Kidney capillary endothelial cell (primary cell): ENCODE measurements at places on chromosomes 5 and 9.

GRCh38 chr9:72460342-72461312 lies 60.8 kb upstream of the TMC1 start:
- no peak for DNase-seq

- DNase-seq: no peak
These were observed 49.9 kb downstream of the P4HA2 start for GRCh38 chr5:132177691-132178149.

GRCh38 chr9:88736136-88736637 lies 201.2 kb downstream of the NXNL2 start:
- DNase-seq: no peak

DNA sequence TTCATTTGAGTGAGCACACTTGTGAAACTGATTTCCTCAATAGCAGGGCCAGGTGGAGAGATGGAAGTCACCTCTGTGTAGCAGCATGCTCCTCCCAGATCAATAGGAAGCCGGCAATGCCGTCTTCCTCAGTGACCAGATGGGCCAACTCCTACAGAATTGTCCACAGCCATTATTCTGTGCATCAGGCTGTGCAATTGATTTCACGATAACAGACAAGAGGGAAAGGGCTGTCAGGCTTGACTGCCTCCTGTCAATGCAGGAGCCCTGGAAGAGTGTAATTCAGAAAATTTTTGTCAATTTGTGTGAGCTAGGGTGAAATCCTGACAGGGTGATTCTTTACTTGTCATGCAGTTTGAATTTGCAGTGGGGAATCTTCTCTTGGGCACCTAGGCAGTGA lies 838.4 kb upstream of the NUDT12 start:
- no peak for DNase-seq

GRCh38 chr9:124098141-124098905 lies 86.8 kb downstream of the LHX2 start:
- no peak for DNase-seq

DNA sequence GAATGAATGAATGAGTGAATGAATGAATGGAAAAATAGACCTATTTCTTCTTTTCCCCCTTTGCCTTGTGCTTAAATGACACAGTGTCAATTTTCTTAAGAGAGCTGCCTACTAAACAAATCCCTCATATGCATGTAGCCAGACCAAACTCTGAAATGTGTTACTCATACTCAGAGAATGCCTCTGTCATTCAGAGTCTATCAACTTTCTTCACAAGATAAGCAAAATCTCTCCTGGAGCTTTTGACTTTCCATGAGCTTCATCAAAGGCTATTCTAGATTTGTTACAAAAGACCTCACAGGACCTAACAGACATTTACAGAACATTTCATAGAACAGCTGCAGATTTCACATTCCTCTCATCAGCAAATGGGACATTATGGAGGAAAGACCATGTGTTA lies 275.7 kb upstream of the MSX2 start:
- DNase-seq: no peak

GRCh38 chr9:91100878-91101450 lies 260.8 kb downstream of the AUH start:
- DNase-seq: no peak

GRCh38 chr5:84058561-84058960 lies 326.1 kb downstream of the EDIL3 start:
- no peak for DNase-seq

DNA sequence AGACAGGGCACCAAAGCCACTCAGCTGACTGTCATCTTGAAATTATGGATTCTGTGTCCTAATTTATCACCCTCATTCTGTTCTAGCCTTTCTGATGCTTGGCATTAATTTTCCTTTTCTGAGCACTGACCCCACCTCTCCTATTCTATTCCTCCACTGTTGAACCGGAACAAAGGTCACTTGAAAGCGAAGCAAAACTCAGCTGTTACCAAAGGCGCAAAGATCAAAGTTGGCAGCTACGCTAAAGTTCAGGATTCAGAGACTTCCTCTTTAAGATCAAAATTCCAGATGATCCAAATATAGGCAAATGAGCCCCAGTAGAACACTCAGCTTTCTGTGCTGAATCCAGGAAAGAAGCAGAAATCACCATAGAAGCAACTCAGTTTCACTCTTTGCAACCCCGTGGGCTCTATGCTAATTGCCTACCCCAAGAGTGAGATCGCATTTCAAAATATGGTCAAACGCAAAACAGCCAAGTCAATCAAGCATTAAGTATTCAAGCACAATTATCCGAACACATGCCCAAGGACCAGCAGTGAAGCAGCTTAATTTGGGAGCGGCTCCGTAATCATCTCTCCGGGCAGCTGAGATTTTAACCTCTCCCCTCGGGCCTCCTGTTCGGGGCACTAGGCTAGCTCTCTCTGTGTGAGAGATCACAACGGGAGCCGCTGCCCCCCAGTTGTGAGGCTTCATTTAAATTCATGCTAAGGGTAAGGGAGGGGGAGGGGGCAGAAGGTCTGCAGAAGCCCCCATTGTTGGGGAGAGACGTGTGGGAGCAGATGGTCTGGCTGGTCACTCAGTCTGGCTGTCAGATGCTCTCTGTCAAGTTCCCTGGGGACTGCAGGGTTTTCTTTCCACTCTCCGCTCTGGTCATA lies 288.6 kb downstream of the ELAVL2 start:
- DNase-seq: no peak

- DNase-seq: peak; percentile 100
These were observed 16.6 kb downstream of the SH3PXD2B start for GRCh38 chr5:172437445-172438318.

GRCh38 chr9:135130207-135130976 lies 42.9 kb downstream of the OLFM1 start:
- DNase-seq: peak; percentile 18

- DNase-seq: no peak
These were observed 24.2 kb downstream of the TGFBR1 start for GRCh38 chr9:99129091-99129490.

DNA sequence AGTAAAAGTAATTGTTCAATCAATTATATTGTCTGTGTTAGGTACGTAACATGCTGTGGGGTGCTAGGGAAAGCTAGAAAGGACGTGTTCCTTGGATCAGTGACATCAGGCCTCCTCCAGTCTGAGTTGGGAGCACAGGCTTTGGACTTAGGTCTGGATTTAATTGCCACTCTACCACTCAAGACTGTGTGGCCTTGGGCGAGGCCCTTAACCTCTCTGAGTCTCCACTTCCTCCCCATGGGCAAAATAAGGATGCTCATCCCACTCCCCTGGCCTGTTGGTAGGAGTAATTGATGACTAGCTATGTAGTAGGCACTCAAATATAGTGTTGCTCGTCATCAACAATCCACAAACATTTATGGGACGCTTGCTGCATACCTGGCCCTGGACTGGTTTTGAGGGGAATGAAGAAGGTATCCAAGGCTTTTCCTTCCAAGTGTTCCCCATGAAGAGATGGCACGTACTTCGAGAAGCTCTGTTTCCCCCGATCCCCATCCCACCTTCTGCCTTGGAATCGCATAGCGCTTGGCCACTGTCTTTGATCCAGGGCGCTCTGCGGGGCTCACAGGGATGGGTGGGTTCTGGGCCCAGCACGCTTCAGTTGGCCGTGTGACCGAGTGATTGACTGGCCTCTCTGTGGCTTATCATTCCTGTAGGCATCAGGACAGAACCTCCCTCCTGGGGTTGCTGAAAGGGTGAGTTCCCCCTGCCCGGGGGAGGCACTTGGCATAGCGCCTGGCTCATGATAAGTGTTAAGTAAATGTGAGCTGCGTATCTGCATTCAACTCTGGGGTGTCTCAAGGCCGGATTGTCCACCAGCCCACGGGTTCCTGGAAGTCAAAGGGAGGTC lies 8.1 kb downstream of the FGF18 start:
- DNase-seq: no peak

DNA sequence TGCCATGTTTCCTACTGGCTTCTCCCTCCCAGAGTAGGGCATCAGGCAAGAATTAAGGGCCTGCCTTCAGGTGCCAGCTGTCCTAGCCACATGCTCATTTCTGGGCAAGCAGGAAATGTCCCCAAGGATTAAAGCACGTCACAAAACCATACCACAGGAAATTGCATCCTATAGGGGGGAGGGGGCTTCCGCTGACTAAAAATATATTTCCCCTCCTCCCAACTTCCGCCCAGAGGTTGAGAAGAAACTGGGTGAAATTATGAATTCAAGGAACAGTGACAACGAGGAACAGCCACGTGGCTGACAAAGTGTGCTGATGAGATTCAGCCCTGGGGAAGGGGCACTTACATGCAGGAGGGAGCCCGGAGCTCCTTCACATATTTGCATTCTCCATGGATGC lies 4.1 kb downstream of the HBEGF start:
- DNase-seq: peak; percentile 94

DNA sequence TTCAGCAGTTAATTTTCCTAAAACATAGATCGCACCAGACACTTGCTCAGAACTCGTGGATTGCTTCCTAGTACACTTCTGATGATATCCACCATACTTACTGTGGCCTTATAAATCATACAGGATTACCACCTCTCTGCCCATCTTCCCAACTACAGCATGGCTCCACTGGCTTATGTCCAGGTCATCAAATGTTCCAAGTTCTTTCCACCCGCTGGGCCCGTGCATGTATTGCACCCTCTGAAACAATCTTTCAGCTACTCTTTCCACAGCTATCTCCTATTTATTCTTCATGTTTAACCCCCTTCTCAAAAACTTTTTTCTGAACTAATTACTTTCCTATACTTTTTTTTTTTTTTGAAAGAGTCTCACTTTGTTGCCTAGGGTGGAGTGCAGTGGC lies 18.5 kb downstream of the FBXW2 start:
- no peak for DNase-seq

DNA sequence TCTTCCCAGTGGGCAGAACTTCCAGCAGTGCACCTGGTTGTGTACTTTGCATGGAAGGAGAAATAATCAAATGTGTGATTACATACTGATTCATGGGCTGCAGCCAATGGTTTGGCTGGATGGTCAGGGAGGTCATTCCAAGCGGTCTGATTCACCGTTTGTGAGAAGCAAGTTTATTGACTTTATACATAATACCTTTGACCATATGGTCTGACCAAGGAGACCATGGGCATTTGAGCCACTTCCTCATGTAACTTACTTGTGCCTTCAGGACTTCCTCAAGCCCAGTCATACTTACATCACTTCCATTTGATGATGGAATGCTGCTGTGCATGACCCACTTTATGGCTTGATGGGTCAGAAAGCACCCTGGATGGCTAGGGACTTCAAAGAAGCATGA lies 41.1 kb downstream of the DAP start:
- DNase-seq: peak; percentile 95

GRCh38 chr5:107576736-107577393 lies 93.9 kb downstream of the EFNA5 start:
- DNase-seq: no peak

DNA sequence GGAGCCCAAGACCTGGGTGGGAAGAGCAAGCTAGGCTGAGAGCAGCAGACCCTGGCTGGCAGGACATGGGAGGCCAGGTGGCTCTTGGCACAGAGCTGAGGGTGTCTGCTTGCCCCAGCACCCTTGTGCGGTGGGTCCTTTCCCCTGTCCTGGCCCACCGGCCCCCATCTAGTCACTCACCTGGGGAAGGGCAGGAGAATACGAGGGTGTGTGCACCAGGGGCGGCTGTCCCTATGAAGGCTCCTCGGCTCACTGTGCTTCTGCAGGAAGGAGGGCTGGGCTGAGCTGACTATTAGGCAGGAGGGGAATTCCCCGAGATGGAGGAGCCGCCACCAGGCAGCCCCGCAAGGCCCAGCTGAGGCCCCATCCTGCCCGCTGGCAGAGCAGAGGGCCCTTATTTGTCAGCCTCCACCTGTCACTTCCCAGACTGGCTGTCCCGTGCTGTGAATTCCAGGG lies 6.1 kb upstream of the TNIP1 start:
- no peak for DNase-seq

GRCh38 chr9:106945727-106946660 lies 83.0 kb downstream of the ZNF462 start:
- no peak for DNase-seq

DNA sequence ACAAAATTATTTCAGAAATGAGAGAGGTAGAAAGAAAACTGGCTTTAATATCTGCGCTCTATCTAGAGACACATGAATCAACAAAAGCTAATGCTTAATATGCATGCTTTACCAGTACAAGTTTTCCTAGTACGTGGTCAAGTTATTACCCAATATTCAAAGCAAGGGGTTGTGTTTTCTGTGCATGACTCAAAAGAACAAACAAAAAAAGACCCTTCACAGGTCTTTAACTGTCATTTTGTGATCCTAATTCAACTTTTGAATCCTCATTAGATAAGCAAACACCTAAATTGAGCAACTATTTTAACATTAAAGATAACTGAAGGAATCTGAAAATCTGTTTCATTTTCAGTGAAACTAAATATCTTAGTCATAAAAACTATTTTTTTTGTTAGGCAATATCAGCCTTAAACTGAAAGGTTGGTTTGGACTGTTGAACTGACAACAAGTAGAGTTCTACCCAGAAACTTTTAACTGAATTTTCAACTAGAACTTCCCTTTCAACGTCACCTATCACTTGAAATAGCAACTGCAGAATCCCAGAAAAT lies 12.5 kb downstream of the ST8SIA4 start:
- no peak for DNase-seq

- DNase-seq: no peak
These were observed 19.5 kb downstream of the IL9 start for GRCh38 chr5:135876146-135876545.

DNA sequence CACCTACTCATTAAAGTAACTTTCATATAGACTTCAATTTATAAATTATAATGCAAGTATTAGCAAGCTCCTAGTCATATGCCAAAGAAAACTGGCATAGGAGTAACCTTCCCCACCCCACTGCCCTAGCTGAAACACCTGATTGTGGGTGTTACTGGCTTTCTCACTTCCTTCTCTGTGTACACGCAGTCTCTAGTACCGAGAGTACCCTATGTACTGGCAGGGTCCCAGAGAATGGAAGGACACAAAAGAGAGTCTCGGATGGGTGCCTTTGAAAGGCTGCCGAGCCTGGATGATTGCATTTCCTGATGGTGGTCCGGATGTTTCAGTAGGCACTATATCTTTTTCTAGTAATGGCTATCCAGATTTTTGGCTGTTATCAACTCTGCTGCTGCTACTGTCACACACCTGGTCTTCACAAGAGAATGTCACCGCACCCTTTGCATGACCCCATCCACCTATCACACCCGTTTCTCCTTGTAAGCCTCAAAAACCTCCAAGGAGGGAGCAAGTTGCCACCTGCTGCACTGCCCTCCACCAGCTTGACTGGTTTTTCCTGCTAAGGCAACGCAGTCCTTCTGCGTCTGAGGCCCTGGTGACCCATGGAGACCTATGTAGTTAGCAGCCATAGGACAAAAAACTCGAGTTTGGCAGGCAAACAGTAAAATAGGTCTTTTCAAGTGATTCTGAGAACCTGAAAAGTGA lies 53.8 kb upstream of the CLINT1 start:
- DNase-seq: no peak

DNA sequence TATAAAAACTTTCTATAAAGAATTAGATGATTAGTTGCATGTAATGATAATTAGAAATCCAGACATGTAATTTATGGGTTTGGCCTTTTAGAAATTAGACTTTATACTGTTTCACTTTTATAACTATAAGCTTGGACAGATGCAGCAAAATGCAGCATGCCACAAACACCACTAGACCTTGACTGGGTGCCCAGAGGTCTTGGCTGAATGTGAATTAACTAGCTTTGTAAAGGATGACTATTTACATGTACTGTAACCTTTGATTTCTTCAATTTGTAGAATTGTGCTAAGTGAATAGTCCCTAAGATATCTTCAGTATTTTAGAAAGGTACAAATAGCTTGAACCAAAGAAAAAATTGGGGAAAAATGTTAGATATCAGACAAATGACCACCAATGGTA lies 2168.1 kb downstream of the MAT2B start:
- no peak for DNase-seq
